ENCODE measurements at places on chromosomes 3 and 15.
A peak's percentile ranks its signal among the peaks of the same experiment; 100 is the strongest.

GRCh38 chr3:108430540-108430939 lies 79.9 kb downstream of the MYH15 start:
- no peak for DNase-seq

DNA sequence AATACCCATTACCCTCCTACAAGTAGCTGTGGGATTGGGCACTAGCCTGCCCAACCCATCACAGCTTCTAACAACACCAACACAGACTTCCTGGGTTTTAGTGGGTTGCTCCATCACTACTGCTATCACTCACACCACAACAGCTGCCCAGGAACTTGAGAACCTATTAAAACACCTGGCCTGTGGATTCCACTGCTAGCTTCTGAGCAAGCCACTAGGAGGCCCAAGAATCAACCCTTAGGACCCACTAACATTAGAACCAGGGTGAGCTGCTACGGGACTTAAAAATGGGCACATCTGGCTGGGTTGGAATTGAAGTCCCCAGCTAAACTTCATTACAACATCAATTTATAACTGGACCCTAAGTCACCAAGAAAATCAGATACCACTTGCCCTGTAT lies 113.2 kb upstream of the TP63 start:
- no peak for DNase-seq

DNA sequence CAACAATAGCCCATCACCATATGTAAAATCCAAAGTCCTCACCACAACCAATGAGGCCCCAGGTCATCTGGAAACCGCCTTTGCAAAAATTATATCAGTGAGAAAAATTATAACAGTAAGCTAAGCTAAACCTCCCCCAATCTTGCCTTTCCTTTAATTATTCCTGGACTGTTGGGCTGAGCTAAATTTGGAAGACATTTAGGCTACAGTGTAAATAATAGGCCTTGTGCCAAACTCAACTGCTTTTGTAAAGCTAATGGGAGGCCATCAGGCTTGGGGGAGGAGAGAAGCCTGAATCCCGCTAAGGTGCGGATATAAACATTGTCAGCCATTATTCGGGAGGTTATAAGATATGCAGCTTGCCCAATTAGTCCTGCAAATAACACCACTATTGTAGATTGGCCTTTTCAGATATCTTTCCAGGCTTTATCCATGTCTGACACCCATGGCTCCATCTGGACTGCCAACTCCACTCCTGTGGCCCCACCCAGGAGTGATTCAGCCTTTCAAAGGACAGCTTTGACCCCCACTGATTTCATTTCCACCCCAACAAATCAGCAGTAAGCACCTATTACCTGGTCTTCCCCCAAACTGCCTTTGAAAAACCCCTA lies 53.0 kb upstream of the CA12 start:
- DNase-seq = no peak

- DNase-seq = no peak
Measured at GRCh38 chr3:173750591-173750990, 353.0 kb downstream of the NLGN1 start.

- no peak for DNase-seq
Measured at GRCh38 chr3:14773691-14774128, 45.1 kb upstream of the FGD5 start.

DNA sequence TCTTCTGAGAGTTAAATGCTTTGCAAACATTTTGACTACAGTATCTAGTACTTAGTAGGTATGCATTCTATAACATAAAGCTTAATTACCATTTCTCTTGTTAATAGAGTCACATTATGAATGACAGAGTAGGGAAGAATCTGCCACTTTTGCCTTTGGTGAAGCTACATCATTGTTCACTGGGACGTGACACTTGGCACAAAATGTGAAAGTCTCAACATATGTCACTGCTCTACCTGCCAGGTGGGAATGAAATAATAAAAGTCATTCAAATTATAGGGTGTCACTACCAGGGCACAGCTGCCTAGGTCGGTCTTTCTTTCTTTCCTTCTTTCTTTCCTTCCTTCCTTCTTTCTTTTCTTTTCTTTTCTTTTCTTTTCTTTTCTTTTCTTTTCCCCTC lies 17.6 kb downstream of the GPR87 start:
- peak; percentile 59 for DNase-seq

DNA sequence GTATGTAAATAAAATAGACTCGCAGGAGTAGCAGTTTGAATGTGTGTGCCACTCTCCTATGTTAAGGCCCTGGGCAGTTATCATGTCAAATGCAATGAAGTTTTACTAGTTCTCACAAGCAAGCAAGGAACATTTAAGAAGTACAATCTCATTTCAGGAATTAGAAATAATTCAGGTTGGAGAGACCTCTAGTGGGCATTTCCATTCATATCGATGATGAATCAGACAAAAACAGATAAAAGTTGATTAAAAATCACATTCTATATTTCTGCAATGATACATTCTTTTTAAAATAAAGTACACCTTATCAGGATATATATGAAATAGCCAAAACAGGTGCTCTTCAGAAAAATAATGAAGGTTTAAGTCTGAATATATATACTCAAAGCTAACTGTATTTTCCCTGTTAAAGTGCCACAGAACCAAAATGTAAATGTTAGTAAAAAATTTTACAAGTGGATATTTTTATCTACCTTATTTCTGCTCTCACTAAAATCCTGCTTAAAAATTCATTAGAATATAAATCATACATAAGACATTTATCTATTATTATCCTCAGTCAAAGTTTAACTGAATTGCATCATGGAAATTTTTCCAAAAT lies 492.4 kb upstream of the FRG2C start:
- DNase-seq = peak; percentile 17

- DNase-seq = no peak
Measured at GRCh38 chr3:124926426-124927101, 8.0 kb downstream of the MUC13 start.

DNA sequence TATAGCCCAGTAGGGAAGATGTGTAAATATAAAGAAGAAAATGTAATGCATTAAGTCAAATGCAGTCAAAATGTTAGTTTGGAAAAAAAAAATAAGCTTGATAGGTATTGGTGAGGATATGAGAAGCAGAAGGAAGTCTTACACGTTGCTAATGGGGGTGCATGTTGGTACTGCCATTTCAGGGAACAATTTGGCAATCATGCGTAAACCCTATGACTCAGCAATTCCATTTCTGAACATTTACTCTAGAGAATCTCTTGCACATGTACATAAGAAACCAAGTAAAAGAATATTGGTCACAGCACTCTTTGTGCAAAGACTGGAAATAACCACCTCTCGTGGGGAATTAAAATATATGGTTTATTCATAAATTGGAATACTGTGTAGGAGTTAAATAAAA lies 35.5 kb upstream of the TIMP4 start:
- DNase-seq = no peak

DNA sequence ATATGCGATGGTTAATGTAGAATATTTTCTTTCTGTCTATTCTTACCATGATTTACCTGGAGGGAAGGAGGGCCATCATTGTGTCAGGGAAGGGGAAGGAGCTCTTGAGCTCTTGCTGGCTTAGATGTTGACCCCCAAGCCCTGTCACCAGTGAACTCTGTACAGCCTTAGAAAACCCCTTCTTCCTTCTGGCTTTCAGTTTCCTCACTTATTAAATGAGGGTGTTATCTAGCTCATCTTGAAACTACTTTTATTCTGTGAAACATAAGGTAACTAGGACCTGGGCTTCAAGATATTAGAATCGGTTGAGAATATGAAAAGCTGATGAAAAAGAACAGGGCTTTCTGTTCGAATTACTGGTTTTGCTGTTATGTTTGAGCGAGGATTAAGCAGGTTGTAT lies 25.1 kb upstream of the UTS2B start:
- no peak for DNase-seq

GRCh38 chr15:28932361-28932760 lies 46.6 kb downstream of the APBA2 start:
- DNase-seq = no peak

- no peak for DNase-seq
Measured at GRCh38 chr3:452221-452620, 255.7 kb downstream of the CHL1 start.

DNA sequence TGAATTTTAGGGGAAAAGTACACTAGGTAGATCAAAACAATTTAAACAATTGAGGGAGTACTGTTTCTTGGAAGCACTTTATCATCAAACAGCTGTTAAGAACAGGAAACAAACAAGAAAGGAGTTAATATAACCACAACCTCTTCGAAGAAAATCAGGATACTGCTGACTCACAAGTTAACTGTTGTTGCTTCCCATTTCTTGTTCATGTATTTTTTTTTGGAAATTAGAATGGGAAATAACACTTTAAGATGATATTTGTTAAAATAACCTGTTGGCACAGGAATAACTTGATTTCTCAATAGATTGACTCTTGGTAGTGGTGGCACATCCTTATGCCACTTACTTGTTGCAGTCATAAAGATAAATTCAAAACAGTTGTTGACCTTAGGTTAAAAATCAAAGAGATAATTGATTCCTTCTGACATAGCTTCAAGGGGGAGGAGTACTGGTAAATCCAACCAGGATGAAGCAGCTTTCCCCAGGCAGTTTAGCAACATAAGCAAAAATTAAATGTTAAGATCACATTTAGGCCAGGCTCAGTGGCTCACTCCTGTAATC lies 3.3 kb downstream of the BNIP2 start:
- no peak for DNase-seq

DNA sequence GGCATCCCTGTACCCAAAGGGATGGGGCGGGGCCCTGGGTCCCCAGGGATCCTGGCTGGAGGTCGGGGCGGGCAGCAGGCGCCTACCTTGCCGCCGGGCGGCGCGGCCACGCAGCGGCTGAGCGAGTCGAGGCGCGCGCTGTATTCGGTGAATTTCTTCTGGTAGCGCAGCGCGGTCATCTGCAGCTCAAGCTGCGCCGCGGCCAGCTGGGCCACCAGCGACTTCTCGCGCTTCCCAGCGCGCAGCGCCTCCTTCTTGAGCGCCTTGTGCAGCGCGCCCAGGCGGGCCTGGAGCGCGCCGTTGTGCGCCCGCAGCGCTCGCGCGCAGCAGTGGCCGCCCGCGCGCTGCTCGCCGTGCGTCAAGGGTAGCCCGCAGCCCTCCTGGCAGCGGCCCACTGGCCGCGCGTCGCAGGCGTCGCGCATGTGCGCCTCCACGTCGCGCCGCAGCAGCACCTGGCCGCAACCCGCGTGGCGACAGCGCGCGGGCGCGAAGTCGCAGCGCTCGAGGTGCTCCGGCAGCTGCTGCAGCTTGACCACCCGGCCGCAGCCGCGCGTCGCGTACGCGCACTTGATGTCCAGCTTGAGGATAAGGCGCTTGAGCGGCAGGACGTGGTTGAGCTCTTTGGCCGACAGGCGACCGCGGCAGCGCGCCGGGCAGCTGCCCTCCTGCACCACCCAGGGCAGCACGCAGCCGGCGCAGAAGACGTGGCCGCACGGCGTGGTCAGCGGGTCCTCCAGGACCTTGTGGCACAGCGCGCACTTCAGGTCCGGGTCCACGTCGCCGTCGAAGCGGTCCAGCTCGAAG lies 522 bp downstream of the PDZRN3 start:
- no peak for DNase-seq

- no peak for DNase-seq
Measured at GRCh38 chr15:45648521-45649200, 13.8 kb downstream of the SQOR start.

GRCh38 chr3:169657351-169658124 lies 6.0 kb downstream of the MECOM start:
- DNase-seq = peak; percentile 82

- DNase-seq = no peak
Measured at GRCh38 chr3:127680798-127681221, 8.1 kb downstream of the ABTB1 start.

- no peak for DNase-seq
Measured at GRCh38 chr3:80549173-80549572, 781.4 kb upstream of the ROBO1 start.

GRCh38 chr15:78540871-78541743 lies 863 bp downstream of the PSMA4 start:
- DNase-seq = no peak

- no peak for DNase-seq
Measured at GRCh38 chr15:29813009-29813408, 9.3 kb downstream of the TJP1 start.

DNA sequence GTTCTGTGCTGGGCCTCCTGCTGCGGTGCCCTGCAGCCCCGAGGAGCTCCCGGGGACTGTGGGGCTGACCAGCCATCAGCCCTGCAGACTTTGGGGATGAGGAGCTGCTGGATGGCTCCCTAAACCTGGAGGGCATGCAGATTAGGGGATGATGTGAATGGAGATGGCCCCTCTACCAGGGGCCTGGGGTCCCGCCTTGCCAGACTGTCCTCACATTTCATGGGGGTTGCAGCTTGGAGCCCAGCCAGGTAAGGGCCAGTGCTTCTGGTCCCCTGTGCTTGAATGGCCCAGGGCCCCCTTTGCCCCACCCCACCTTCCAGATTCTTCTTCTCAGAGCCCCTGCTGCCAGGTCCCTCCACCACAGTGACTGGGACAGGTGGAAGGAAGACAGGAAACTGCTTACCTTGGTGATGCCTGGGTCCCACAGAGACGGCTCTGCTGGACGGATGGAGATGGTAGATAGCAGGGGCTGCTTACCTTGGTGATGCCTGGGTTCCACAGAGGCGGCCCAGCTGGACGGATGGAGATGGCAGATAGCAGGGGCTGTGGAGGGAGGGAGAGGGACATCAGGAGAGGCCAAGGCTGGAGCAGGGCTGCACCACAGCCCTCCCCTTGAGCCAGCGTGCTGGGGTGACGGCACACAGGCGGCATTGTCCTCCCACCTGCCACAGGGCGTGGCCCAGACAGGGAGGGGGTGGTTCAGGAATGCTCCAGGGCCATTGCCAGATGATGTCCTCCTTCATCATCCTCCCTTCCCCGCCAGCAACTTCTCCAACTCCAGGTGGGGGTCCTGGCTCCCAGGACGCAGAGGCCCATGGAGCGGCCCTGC lies at the start of gene SPTBN5:
Gene SPTBN5, minus strand, starts transcription at position 632 of the 829 bp plus-strand sequence. Its CDS starts 556 bp downstream, at position 76.
- DNase-seq = no peak

DNA sequence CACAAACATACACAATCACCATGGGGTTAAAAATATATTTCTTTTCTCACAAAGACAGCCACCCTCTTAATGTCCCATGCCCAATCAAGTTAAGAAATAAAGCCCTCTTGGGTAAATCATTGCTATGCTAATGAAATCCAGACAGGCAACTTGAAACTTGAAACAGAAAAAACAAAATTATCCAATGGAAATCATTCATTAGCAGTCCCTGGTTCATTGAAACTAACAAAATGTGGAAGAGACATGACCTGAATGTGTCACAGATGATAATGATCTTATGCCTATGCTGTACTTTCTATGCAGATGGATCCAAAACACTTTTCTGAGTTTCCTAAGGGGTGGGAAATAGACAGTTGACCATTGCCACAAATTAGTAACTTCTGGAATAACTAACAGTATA lies 983.7 kb downstream of the MCTP2 start:
- no peak for DNase-seq

DNA sequence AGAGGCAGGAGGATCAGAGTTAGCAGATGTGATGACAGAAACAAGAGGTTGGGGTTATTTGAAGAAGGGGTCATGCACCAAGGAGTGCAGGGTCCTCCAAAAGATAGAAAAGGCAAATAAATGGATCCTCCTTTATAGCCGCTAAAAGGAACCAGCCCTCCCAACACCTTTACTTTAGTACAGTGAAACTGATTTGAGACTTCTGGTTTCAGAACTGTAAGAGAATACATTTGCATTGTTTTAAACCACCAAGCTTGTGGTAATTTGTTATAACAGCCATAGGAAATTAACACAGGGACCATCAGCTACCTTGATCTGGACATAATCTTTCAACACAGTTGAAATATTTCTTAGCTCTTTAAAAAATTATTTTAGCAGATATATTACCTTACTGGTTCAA lies 166.6 kb downstream of the TIGIT start:
- no peak for DNase-seq

- no peak for DNase-seq
Measured at GRCh38 chr3:115071601-115072000, 75.5 kb downstream of the ZBTB20 start.

- no peak for DNase-seq
Measured at GRCh38 chr15:71806452-71806931, 3.9 kb upstream of the NR2E3 start.

Data from NCI-H1417 (cell line).